ENCODE measurements at places on chromosomes 4 and X.

- DNase-seq: no peak
These were observed 95.3 kb downstream of the FANCB start for GRCh38 chrX:14777525-14777924.

DNA sequence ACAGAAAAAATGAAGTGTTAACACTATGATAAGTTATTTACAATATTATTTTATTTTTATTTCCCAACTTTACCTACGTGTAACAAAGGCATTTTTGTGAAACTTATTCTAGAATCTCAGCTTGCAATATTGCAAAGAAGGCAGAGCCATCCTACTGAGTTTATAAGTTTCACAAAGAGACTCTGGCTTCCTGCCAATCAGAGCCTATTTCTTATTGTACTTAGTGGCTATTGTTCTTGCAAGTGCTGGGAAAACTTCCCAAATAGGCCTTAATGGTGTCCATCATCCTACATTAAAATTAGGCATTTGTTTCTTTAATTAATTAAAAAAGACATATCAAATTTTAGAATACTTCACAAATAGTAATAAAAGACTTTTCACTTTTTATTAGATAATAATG is 233.2 kb downstream of the EPHA5 start:
- DNase-seq: no peak

DNA sequence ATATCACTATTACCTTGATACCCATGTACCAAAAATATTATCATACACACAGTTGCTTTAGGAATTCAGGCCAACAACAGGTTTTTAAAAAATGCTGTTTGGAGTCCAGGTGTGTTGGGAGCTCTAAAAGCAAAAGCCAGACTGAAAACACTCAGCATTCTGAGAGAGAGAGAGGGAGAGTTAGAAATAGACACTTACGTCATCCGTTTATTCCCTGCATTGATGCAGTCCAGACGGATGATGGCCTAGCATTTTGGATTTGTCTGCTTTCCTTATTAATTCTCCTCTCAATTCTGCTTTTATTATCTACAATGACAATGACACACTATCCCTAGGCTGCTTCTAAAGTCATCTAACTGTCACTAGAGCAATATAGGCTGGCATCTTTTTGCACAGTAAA is 358.3 kb upstream of the BOD1L1 start:
- DNase-seq: no peak

GRCh38 chrX:12610079-12610478 is 181.1 kb upstream of the PRPS2 start:
- peak; percentile 25 for DNase-seq

DNA sequence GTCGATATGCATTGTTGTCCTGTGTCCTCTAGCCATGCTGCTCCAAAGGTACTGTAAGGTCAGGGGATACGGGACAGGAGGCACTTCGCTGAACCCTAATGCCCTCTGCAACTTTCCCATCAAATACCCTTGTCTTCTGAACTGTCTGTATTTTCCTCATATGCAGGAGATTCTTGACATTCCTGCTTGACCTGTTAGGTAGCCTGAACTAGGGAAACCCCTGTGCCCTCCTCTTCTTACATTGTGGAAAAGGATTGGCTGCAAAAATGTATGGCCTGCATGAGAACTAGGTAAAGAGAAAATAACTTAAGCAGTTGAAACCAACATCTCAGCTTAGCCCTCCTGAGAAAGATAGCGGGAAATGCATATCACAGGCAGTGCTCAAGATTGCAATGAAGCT is 11.4 kb downstream of the RTL8B start:
- no peak for DNase-seq

GRCh38 chrX:78103001-78103622 is 936 bp upstream of the PGK1 start:
- no peak for DNase-seq

DNA sequence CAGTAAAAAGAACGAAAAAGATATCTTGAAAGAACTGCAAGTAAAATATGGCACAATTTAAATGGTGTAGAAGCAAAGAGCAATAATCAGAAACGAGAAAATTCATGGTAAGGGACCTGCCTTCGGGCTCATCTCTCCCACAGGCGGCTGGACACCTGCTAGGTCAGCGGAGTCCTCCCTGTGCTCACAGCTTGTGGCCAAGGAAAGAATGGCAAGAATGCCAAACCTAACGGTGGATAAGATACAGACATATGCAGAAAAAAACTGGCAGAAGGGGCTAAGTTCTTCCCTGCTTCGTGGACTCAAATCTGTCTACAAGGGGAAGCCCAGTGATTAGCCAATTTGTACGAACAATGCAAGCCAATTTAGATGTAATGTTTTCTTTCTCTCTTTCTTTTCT is 152.1 kb upstream of the VCX start:
- no peak for DNase-seq

DNA sequence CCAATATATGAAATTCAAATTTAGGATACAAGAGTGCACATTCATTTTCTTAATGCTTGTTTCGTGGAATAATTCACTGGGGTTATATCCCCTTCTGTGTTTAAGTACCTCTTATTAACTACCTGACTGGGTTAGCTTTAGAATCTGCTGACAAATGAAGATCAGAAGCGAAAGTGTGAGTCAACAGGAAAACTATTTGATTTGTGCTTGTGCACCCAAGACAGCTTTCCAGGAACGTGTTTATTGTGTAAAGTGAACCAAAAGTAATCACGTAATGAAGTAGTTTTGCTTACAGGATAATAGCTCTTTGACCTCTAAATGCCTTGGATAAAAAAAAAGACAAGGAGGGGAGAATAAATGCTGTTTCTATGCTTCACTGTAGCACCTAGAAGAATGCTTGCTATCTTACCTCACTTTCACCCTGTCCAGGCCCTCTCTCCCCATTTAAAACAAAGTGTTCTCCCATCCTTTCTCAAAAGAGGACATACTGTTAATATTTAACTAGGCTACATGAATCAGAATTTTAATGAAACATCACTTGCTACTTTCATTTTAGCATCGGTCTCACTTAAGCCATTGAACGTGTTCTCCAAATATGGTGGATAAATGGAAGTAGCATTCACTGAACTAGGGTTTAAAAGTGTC is 141.9 kb downstream of the THOC2 start:
- no peak for DNase-seq

- DNase-seq: no peak
These were observed 140.2 kb upstream of the PLAC1 start for GRCh38 chrX:134798472-134798871.

DNA sequence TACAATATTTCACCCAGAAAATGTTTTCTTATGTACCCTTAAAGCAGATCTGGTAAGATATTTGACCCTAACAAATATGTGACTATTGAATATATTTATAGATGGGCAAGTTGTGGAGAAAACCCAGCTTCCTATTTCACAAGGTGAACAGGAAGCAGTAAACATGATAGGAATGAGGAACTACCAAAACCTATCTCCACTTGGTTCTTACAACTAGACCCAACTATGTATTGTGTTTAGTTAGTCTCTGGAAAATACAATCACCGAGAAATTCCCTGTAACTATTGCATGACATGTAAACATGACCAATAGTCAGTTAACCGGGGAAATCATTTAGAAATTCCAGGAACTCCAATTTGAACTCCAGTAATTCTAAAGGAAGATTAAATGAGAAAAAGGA is 8.4 kb upstream of the RXFP1 start:
- DNase-seq: no peak

DNA sequence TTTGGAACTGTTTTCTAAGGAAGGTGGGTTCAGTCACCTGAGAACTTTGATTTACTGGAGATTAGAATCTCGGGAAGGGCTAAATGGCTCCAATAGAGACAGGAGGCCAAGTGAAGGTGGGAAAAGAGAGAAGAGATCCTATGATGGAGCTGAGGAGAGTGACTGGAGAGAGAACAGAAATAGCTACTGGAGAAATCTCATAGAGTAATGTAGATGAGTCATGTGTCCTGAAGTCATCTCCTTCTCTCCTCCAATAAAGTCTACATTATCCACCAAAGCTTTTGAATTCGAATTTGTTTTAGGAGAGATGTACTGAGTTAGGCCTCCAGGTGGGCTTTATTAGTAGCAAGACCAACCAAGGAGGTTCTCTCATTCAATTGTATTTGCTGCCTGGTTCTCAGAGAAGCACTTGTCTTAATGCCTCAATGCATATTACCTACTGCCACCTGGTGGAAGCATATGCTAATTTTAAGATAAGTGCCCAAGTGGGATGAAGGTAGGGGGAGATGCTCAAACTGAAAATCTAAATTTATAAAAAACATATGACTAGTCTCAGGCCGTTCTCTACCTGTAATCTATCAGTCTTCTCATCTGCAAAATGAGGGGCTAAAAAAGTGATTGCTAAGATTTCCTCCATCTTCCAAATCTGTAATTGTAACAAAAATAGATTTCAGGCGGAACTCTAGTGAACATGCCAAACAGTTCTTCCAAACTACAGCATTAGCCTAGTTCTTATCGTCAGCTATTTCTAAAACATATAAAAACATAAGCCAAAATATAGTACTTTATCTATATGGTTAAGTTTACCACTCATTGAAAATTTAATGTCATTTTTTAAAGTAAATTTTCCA is 24.4 kb downstream of the TXK start:
- no peak for DNase-seq

Data from AG09309 (cell line).